ENCODE measurements at places on chromosomes 5 and 9.

DNA sequence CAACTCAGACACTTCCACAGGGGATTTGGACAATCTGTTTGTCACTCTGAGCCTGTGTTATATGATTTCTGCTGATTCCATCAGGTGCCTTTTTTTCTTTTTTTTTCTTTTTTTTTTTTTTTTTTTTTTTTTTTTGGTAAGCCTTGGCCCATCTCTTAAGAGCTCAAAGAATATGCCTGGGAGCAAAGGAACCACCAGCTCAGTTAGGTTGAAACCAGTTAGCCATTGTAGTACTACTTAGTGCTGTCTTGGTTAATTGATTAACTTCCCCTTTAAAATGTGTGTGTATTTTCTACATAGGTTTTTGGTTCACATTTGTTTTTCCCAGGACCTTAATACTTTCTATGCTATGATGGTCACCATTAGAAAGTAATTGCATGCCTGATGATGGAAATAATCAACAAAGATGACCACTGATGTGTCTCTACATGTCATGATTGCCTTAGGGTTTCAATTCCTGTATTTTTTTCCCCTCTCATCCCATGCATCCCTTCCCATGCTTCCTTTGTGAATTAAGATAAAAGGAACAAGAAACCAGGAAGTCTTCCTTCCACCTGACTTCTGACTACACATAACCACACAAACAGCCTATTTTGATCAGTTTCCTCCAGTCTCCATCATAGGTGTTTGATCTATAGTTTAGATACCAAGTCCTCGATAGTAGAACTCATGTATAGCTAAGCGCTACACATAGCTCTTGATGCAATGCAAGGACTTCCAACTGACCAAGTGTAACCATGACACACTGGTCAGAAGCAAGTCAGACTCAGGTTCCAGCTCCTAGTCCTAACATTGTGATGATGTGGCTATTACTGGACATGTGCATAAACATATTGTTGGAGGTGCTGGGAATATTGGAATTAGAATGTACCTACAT is 306.1 kb downstream of the EFNA5 start:
- no peak for DNase-seq

GRCh38 chr5:144144956-144145751 is 25.3 kb downstream of the YIPF5 start:
- DNase-seq: no peak

DNA sequence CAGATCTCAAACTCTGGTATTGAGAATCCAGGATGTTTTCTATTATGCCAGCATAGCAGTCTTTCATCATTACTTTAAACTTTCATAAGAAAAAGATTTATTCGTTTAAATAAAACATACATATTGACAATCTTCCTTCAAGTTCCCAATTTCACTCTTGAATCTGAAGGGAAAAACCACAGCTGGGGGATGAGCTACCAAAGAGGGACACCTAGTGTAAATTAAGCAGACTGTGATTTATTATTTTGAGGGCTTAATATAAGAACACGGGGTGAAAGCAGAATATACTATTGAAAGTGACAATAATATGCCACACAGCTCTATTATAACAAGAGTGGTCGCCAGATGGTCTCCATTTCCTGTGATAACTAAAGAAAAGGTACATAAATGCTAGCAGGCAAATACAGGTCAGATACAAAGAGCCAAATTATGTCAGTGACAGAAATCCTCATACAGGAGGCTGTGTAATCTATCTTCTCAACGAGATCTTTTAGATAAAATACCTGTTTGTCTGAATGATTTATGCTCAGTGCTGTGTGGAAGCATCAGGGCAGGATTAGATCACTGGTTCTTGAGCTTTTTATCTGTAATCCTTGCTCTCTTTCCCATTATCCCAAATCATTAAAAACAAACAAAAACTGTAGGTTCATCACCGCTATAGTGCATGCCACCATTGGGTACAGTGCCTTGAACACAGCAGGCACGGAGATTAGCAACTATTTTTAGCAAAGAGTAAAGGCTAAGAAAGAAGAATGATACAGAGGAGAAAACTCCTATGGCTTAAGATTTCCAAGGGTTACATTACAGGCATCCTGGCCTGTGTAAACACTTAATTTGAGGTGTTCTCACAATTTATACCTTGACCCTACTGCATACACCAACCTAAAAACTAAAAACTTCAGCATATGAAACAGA is 116.6 kb downstream of the DROSHA start:
- no peak for DNase-seq

GRCh38 chr5:172956936-172957335 is 2.3 kb upstream of the RPL26L1 start:
- no peak for DNase-seq

GRCh38 chr5:117055517-117055916 is 480.9 kb upstream of the SEMA6A start:
- DNase-seq: no peak

- no peak for DNase-seq
Observed at GRCh38 chr9:88947581-88948573, 43.4 kb upstream of the S1PR3 start.

DNA sequence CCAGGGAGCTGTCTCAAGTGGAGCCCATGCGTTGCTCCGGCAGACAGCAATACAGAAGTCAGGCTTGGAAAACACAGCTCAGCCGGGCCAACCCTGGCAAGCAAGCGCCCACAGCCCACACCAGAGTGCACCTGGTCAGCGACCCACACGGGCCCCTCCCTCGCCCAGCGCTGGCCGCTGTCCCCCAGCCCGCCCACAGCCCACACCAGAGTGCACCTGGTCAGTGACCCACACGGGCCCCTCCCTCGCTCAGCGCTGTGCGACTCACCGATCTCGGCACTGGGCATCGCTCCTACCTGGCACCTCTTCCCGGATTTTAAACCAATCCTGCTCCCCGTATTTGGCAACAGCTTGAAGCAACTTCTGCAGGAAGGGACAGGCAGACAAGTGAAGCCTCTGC is 12.8 kb downstream of the SNAPC4 start:
- no peak for DNase-seq

DNA sequence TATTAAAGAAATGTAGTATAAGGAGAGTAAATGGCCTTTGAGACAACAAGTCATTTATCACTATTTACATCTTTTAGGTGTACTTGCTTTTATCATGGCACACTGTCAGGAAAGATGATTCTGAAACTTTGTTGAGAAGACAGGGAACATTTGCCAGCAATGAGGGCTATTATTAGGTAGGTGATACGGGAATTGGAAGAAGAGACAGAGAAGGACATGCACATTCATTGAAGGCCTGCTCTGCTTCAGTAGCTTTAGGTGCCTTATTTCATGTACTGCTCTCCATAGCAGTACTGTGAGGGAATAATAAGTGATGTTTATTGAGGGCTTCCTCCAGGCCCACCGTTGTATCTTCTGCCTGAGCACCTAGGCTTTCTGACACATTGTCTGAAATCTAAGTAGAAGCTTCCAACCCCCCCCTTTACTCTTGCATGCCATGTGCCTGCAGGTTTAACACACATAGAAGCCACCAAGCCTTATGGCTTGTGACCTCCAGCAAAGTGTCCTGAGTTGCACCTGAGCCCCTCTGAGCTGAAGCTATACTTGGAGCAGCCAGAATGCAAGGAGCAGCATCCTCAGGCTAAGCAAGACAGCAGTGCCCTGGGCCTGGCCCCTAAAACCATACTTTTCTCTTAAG is 275.2 kb upstream of the VLDLR start:
- no peak for DNase-seq

- no peak for DNase-seq
Observed at GRCh38 chr5:104952876-104953275, 1390.3 kb upstream of the NUDT12 start.

DNA sequence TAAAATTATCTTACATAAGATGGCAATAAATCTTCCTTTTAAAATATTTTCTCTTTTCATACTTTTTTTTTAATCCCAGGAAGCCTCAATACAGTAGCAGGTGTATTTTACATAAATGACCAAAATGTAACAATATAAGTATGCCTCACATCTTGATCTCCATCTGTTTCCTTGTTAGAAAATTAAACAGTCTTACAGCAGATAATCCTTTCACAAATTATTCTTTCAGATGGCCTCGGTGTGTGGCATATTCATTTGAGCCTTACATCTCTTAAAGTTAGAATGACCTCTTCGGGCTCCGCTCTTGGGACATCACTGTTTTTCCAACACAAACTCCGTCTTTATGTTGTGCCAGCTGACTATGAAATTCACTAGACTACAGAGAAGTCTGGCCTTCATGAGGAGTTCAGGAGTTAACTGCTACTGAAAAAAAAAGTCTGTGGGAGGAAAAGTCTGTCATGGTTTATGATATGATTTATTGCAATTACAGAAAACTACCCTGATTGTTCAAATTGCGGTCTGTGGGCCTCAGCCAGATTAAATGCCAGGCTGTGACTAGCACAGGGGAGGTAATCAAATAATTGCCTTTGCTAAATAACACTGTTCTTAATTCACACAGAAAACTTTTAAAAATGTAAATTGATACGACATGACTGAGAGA is 292.9 kb upstream of the PUM3 start:
- DNase-seq: no peak

DNA sequence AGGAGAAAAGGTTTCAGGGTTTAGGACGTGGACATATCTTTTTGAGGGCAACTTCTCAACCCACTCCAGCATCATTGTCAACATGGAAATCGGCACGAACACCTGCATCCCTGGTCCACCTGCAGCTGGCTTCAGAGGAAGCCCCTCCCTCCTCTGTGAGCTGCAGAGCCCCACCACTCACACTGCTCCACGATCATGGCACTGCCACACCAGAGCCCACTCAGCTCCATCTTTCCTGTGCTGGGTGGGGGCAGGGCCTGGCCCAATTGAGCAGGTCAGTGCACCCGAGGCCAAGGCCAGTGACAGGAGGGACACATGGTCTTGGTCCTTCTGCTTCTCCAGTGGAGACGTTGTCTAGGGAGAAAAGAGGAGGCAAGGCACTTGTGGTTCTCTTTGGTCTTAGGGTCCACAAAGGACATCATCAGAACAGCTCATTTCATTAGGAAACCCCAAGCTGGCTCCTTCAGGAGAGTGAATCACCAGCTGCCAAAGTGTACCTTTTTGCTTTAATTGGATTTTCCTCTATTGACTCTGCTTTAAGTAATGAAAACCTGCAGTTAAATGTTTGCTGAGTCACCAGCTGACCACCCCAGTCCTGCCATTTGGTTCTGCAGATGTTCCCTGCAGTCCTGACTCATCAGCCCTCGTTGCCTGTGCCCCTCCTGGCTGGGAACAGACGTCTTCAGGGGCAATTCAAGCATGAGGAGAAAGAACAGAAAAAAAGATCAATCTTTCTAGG is 56.2 kb downstream of the UBE2QL1 start:
- no peak for DNase-seq

- no peak for DNase-seq
Observed at GRCh38 chr5:125377141-125377540, 630.7 kb upstream of the ZNF608 start.

DNA sequence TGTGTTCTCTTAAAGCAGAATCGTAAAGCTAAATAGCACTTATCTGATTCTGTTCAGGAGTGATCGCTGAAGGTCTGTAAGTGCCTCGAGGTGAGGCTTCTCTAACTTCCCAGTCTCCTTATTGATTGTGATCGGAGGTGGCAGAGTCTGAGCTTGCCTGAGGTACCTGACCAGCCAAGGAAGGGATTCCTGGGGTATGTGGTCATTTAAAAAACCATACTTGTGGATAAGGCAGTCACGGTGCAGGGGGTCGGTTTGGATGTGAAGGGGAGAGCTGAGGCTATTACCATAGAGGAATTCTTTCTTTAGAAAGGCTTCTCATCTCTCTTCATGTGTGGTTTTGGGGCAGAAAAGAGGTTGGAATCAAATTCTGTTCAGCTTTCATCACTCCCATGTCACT is 193.7 kb downstream of the TLE4 start:
- no peak for DNase-seq

- DNase-seq: no peak
Observed at GRCh38 chr9:87567571-87567970, 69.9 kb downstream of the DAPK1 start.

GRCh38 chr5:169248550-169248949 is 52.4 kb downstream of the SLIT3 start:
- no peak for DNase-seq

DNA sequence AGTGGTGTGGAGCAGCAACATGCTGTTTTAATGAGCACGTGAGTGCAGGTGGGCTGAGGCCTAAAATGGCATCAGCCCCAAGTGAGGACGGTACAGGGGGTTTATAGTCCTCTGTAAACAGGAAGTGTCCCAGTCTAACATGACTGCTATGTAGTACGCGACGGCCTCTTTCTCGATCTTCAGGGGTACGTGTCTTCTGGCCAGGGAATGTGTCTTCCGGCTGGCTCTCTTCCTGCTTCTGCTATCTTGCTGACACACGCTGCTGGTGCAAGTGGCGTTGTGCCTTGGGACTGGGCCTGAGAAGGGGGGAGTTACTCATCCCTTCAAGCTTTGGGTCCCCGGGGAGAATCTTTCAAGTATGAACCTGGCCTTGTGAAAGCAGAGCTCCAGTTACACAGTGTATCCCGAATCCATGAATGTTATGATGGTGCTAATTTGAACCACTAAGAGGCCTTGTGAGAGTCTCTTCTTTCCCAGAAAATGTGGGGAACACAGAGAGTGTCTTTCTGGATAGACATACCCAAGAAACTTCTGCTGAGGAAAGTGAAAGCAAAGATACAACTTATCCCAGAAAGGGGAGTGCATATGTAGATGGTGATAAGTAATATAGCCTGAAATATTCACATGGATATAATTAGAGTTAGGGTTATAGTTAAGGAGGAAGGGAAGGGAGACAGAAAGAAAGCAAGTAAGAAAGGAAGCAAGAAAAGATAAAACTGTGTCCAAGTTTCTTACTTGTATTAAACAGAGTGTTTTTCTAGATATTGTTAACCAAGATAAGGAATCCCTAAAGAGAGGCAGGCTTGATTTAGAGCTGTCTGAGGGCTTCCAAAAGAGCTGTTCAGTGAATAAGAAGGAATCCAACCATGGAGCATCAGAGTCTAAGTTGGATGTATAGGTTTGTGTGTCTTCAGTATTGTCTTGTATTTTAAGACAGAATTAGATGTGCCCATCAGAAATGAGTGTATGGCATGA is 35.5 kb upstream of the ANXA2R start:
- no peak for DNase-seq

DNA sequence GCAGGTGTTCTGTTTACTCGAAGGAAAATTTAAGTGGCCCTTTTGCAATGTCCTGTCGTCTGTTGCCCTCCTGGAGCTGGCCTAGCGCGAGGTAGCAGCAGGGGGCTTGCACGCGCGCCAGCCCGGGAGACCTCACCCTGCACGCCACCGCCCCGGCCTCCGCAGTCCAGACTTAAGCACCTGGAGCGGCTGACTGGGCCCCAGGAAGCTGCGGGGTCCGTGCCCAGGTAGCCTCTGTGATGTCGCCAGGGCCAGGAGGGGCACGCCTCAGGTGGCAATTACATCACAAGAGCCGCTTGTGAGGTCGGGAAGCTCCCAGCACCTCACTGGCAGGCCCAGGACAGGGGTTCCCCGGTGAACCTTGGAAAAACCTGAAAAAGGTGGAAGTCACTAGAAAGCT is at the start of gene SAXO1:
Gene SAXO1 (minus strand): TSS at position 195 of the 400 bp plus-strand sequence. CDS start 301 bp downstream, outside the sequence.
- DNase-seq: no peak

DNA sequence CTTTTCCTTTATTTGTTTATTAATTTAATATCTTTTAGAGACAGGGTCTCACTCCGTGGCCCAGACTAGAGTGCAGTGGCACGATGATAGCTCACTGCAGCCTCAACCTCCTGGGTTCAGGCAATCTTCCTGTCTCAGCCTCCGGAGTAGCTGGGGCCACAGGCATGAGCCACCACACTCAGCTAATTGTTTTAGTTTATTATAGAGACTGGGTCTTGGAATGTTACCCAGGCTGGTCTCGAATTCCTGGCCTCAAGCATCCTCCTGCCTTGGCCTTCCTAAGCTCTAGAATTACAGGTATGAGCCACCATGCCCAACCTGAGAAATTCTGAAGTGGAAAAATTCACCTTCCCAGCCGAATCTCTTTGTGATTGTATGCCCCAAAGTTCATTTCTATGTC is 139.4 kb upstream of the SLC12A2 start:
- DNase-seq: no peak

Measured in stimulated activated CD4-positive, alpha-beta T cell treated with anti-CD3 and anti-CD28 coated beads, Interleukin-15, amount 100 ng/mL, for 1 hour (primary cell).